ENCODE measurements at places on chromosomes 13 and 19.

DNA sequence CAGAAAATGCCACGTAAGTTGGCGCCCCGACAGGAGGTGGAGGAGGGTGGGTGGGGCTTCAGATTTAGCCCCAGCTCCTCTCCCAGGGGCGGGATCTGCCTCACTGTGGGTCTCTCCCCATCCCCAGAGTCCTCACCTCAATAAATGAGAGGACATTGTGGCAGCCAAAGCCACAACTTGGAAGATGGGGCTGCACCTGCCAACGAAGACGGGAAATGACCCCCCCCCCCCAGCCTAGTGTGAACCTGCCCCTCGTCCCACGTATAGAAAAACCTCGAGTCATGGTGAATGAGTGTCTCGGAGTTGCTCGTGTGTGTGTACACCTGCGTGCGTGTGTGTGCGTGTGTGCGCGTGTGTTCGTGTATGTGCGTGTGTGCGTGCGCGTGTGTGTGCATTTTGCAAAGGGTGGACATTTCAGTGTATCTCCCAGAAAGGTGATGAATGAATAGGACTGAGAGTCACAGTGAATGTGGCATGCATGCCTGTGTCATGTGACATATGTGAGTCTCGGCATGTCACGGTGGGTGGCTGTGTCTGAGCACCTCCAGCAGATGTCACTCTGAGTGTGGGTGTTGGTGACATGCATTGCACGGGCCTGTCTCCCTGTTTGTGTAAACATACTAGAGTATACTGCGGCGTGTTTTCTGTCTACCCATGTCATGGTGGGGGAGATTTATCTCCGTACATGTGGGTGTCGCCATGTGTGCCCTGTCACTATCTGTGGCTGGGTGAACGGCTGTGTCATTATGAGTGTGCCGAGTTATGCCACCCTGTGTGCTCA lies 1.5 kb upstream of the TRAPPC5 start:
- DNase-seq = peak; percentile 57

DNA sequence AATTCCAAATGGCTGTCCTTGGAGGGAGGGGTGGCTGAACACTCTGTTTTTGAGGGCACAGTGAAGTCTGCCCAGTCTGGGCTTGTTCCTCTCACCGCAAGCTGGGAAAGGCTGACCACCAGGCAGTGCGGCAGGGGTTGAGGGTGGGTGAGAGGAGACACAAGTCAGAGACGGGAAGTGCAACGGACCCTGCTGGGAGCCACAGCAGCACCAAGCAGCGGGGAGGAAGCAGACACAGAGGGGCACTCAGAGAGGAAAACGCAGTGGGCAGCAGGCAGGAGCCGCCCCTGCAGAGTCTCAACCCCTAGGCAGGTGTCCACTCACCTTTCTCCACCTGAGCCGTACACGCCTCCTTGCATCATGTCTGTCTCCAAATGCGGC lies 15.6 kb downstream of the AKAP8L start:
- no peak for DNase-seq

- DNase-seq = no peak
Observed at GRCh38 chr19:40962460-40962961, 28.6 kb upstream of the CYP2B6 start.

GRCh38 chr13:36282821-36283432 lies 14.7 kb downstream of the CCDC169 start:
- DNase-seq = no peak

GRCh38 chr13:98462946-98463345 lies 114.0 kb downstream of the STK24 start:
- no peak for DNase-seq

GRCh38 chr19:13920940-13921747 lies 15.1 kb downstream of the CC2D1A start:
- DNase-seq = no peak

- no peak for DNase-seq
Observed at GRCh38 chr13:67390462-67391086, 160.4 kb upstream of the PCDH9 start.

- DNase-seq = peak; percentile 15
Observed at GRCh38 chr19:38433268-38433733, at the start of gene RYR1. RYR1 (plus strand) TSS chr19:38433691; CDS start chr19:38433830, 139 bp downstream.

GRCh38 chr19:45972947-45973540 lies 621 bp downstream of the NOVA2 start:
- DNase-seq = no peak

DNA sequence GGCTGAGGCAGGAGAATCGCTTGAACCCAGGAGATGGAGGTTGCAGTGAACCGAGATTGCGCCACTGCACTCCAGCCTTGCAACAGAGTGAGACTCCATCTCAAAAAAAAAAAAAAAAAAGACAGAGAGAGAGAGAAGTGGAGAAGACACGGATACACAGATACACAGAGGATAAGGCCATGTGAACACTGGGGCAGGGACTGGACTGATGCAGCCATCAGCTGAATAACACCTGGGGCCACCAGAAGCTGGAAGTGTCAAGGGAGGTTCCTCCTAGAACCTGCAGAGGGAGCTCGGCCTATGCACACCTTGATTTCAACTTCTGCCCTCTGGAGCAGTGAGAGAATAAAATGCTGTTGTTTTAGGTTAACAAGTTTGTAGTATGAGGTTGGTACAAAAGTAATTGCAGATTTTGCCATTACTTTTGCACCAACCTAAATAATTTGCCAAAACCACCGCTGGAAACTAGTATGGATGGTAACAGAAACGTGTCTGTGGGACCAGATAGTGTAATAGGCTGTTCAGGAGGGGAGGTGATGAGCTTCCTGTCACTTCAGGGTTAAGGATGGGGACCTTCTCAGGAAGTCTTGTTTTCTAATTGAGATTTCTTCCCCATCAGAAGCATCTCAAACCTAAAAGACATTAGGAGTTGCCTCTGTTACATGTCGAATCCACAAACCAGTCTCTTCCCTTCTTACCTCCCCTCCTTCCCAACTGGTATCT lies 36.4 kb upstream of the IGSF23 start:
- DNase-seq = no peak

DNA sequence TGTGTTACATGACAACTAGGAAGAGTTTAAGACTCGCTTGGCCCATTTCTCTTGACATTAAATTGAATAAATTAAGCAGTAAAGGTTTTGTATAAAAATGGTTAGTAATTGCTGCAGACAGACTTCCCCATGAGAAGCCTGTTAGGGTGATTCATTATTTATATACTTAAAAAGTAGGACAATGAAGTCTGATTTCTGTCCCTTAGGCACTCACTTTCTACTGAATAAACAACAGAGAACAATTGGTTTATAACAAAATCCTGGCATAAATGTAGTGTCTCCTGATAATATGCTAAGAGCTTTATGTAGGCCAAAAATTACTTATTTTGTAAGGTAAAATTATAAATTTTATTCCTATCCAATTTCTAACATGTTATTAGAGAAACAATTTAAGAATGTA lies 2138.5 kb upstream of the PCDH20 start:
- DNase-seq = no peak

DNA sequence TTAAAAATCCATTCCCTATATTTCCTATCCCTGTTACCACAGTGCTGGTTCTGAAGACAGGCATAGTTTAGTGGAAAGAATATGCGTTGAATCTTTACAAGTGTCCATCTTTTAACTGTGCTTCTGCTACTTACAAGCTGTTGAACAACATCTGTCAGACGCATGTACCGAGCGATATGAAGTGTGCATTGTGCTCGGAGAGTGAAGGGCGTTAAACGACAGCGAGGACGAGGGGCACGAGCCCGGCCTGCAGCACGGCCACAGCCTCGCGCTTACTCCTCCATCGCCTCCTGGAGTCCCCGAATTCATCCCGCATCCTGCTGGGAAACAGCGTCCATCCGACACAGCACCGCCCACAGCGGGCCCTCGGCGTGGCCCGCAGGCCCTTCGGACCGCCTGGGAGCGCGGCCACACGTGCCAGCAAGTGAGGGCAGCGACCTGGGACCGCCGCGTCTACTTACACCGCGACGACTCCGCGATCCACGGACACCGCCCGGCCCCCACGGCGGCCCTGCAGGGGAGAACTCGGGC lies 514 bp downstream of the PCID2 start:
- DNase-seq = peak; percentile 7
